Sigmoid colon (tissue), 7 donors: ENCODE measurements at places on chromosomes 7 and 10. TPM values are rescaled to one million over a fixed set of nuclear protein-coding genes. Genes with fewer than 3 reads are reported as not detected.

GRCh38 chr7:75971961-75972763, 22.2 kb downstream of the TMEM120A start:
- peak; percentile 92 for DNase-seq

DNA sequence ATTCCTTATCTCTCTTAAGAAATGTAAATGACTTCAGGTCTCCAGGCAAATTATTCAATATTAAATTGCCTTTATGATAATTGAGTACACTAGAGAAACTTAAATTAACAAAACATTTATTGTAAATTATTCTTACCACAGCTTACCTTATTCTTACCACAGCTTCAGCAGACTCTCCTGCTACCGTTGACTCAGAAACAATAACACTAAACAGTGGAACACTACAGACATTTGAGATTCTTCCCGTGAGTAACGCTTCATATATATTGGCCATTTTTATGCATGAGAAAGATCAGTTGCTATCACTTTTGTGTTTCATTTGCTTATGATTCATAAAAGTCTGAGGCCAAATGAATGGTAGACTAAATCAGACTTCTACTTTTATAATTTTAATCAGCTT, 28.7 kb downstream of the TMEM243 start:
- DNase-seq = no peak

DNA sequence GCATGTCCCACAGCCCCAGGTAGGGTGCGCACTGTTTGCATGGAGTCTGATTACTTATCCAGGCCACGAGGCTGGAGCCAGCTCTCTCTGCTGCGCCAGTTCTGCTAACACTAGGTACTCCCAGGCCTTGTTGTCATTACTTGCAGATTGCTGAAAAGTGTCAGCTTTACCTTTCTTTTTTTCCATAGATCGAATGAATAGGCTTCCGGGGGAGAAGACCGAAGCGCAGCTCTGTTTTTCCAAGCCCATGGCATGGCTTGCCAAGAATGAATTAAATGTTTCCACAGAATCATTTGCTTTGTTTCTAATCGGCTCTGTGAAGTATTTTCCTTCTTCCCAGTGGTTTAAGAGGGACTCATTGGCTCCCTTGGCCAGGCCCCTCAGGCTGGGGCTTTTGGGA, 285.8 kb downstream of the BMPER start:
- no peak for DNase-seq

DNA sequence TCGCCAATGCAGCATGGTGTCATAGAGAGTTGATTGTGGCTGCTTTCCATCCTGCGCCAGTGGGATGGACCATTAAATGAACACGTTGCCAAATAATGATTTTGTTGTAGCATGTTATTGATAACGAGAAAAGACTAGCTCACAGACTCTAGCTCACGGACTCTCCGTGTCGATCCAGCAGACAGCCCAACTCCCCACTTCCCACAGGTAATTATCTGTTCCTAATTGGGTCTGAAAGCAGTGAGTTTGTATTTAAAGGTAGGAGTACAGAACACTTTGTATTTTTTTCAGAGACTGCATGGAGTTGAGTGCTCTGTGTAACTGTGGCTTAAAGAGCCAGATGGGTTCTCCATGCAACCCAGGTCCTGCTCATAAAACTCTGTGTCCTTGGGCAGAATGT, 1250.5 kb downstream of the TYW1 start:
- DNase-seq = no peak

HMX3 gene
- polyA plus RNA-seq = 0.52 TPM
